Stimulated activated CD4-positive, alpha-beta T cell treated with anti-CD3 and anti-CD28 coated beads, Interleukin-15, amount 100 ng/mL, for 1 hour (primary cell): ENCODE measurements at places on chromosomes 1 and 21.
A peak's percentile ranks its signal among the peaks of the same experiment; 100 is the strongest.

DNA sequence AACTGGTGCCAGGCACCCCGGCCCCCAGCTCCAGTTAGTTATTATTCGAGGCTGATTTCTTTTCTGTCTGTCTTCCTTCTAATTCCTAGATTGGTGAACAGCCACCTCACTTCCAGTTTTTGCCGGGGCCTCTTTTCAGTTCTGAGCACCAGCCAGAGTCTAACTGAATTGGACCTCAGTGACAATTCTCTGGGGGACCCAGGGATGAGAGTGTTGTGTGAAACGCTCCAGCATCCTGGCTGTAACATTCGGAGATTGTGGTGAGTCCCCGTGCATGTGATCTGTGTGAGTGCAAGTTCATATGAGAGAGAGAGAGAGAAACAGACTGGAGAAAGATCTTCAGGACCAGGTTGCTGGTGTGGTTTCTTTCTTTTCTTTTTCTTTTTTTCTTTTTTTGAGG lies 13.5 kb downstream of the NLRP3 start:
- no peak for DNase-seq

- DNase-seq = no peak
These were observed 431.5 kb downstream of the LMO4 start for GRCh38 chr1:87760155-87760554.

DNA sequence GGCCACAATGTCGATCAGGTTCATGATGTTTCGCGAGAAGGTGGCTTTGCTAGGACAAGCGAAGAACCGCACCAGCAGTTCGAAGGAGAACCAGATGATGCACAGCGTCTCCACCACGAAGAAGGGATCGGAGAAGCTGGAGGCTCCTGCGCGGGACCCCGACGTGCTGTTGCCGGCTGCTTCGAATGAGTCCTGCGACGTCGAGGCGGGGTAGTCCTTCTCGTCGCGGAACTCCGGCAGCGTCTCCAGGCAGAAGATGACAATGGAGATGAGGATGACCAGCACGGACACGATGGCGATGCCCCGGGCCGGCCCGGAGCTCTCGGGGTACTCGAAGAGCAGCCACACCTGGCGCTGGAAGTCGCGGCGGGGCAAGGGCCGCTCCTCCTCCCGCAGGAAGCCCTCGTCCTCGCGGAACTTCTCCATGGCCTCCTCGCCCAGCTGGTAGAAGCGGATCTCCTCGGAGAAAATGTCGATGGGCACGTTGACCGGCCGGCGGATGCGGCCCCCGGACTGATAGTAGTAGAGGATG lies 869 bp downstream of the KCNA3 start:
- DNase-seq = no peak

- DNase-seq = no peak
These were observed 7.1 kb downstream of the KIF17 start for GRCh38 chr1:20710469-20711284.

- DNase-seq = no peak
These were observed at the start of gene CD1D for GRCh38 chr1:158180741-158181576. Gene CD1D (plus strand): TSS chr1:158180895. CDS start chr1:158181102, 207 bp downstream.

DNA sequence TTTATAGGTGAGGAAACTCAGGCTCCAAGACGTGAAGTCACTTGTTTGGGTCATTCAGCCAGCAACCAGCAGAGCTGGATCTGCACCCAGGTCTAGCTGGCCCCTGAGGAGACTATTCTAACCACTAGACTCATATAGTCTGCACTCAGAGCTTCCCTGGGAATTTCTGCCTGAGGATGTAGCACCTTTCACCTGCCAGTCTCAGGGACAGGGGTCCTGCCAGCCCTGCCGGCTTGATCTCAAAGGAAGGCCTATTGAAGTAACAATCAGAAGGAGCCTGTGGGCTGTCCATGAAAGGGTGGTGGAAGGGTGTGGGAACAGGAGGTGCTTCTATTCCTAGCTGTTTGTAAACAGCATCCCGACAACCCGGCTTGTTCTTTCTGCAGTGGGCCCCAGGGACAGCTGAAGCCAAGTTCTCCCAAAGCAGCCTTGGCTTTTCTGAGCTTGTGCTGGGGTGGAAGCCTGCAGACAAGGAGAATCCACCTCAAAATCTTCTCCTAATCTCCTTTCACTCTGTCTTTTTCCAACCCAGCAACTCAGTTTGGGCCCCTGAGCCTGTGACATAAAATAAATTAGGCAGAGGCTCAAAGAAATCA lies 7.8 kb downstream of the LMOD1 start:
- DNase-seq = no peak

DNA sequence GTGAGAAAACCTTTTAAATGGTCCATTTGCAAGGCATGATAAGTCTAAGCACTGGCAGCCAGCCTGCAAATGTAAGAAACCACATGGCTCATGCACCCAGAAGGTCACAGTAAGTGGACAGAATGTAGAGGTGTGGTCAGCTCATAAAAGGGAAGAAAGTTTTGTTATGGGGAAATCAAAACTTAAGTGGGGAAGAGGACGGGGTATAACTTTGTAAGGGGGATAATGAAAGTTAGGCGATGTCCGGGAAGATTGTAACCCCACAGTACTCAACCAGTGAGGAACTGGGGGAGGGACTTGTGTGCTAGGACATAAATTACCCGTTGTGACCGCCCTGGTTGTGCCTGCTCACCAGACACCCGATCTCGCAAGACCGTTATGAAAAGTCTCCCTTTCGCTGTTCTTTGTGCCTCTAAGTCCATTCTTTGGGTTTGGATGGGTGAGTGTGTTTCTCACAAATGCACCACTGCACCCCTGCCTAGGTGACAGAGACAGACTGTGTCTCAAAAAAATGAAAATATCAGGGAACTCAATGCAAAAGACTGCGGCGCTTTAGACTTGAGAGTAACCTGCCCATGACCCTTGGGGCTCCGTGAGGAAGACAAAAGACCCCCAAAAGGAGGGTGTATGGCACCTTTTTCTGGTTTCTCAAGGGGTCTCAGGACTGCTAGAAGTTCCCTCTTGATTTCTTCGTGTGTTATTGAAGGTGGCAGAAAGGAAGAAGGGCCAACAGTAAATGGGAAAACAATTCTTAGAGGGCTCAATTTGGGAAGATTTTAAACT lies 28.6 kb upstream of the ZNF496 start:
- no peak for DNase-seq

GRCh38 chr1:15128520-15129313 lies 24.8 kb upstream of the TMEM51 start:
- peak; percentile 64 for DNase-seq

GRCh38 chr1:226708967-226709396 lies 30.1 kb downstream of the ITPKB start:
- DNase-seq = no peak

DNA sequence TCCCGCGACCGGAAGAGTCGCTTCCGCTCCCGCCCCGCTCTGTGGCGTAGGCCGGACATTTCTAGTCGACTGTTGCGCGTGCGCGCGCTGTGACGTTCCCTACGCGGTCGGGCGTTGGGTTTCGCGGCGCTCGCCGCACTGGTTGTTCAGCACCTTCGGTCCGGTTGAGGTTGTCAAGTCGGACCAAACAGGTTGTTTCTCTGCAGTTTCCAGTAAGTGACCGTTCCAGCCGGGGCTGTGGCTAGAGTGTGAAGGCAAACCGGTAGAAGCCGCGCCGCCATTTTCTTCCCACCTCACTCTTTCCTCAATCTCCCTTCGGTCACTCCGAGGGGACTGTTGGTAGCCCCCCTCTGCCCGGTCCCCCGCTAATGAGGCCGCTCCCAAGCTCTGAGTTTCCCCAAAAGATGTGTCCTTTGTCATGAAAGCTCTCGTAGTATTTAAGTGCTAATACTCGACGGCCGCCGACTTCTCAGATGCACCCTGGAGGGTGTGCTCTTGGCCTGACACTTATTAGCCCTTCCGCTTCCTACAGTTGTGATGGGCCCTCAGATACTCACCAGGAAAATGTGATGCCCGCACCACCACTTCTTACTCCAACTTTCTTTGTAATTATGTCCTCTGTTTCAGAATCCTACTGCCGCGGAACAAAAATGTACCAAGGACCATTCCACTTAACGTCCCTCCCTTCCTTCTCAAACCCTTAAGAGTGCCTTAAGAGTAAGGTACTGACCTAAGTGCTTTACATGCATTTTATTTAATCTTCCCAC lies 56.3 kb downstream of the TRAF5 start:
- DNase-seq = peak; percentile 62

DNA sequence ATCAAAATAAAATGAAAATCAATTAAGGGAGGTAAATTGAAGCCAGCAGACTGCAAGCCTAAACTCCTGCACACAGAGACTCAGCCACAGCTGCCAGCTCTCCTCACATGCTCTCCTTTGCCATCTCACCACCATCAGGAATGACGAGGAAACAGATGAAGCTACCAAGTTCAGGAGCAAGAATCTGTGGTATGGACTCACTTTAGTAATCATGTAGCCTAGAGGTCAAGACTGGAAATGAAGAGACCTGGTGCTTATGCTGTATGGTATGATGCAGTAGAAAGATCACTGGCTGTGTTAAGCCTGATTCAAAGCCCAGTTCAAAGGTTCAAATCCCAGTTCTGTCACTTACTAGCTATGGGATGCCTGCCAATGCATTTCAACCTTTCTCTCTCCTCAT lies 78.9 kb upstream of the CAMK1G start:
- DNase-seq = no peak

- DNase-seq = no peak
These were observed 183.3 kb downstream of the CRB1 start for GRCh38 chr1:197451381-197451780.

- DNase-seq = no peak
These were observed 64.3 kb downstream of the TMEM53 start for GRCh38 chr1:44609768-44610526.
